Glutamatergic neuron (in vitro differentiated cells): ENCODE measurements at places on chromosomes 6 and 20. TPM values are rescaled to one million over a fixed set of nuclear protein-coding genes. Genes with fewer than 3 reads are reported as not detected.

DNA sequence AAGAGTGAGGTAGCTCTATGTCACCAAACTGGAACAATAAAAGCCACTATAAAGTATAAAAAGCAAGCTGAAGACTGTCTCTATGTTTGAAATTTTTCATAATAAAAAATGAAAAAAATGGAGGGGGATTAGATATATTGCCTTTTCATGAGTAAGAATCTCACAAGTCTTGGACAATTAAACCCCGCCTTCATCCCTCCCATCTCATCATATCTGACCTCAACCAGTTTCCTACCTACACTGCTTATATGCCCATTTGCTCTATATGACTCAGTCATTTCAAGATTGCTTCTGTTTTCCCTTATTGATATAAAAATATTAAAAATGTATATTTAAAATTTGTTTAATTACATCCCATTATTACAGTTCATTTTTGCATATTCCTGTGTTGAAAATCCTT, 2.9 kb upstream of the TRIM39 start:
- H3K27ac ChIP-seq, result no peak overlapping the region

DNA sequence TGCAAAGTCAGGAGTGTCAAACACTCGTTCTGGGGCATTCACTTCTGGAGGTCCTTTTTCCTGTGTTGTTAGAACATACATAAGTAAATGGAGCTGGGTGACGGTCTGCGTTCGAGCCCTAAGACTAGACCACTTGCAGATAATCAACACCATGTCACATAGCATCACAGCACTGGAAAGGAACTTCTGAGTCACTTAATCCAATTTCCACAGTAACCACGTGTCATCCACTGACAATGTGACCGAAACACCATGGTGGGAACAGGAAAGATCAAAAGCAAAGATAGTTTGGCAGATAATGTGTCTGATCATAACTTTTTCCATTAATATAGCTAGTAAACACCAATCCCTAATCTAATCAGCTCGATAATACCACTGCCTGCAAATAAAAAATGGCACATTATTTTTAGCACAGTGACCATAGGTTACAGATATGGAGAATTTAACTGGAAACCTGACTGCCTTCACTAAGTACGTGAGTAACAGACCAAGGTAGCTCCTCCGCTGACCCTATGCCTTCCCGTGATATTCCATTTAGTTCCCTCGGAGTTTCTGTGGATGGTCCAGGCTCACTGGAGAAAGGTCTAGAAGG, 34.8 kb downstream of the WRNIP1 start:
- peaks cover 7% of the 10 kb centered on the region for H3K4me1 ChIP-seq
- H3K27ac ChIP-seq, result no peak overlapping the region
- DNase-seq, result no peak
- no peak overlapping the region for H3K4me3 ChIP-seq

- no peak overlapping the region for H3K4me3 ChIP-seq
- peaks cover 5% of the 10 kb centered on the region for H3K4me1 ChIP-seq
- H3K27ac ChIP-seq, result no peak overlapping the region
- H3K27me3 ChIP-seq, result peaks cover 10% of the 10 kb centered on the region
- no peak for DNase-seq
Observed at GRCh38 chr6:45427726-45428125, 50.0 kb upstream of the SUPT3H start.

- peaks cover 30% of the 10 kb centered on the region for H3K4me1 ChIP-seq
- H3K4me3 ChIP-seq, result peak overlapping the region; percentile 84
- H3K36me3 ChIP-seq, result no peaks in the 10 kb centered on the region
- no peak for DNase-seq
- H3K27me3 ChIP-seq, result peaks cover 10% of the 10 kb centered on the region
Observed at GRCh38 chr6:52574709-52575501, 2.0 kb downstream of the TRAM2 start.

DNA sequence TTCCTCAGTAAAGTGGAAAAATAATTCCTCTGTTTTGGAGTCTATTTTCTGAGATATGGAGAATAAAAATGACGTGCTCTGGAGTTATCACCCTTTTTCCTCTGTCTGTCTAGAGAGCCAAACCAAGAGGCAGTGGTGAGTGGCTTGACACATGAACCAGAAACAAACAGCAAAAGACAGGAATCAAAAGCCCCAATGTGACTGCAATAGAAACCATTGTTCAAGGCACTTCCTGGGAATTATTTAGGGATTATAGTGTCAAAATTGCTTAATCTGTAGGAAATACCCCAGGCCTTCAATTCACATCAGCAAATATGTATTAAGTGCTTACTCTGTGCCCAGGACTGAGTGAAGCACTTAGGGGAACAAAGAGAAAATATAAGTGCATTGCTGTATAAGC, 560.4 kb upstream of the JAG1 start:
- no peak for DNase-seq
- no peak overlapping the region for H3K4me3 ChIP-seq
- no peaks in the 10 kb centered on the region for H3K4me1 ChIP-seq
- H3K27ac ChIP-seq, result no peak overlapping the region

- H3K4me3 ChIP-seq, result no peak overlapping the region
- peaks cover 13% of the 10 kb centered on the region for H3K4me1 ChIP-seq
Observed at GRCh38 chr20:358891-359555, 12.1 kb downstream of the NRSN2 start.

DNA sequence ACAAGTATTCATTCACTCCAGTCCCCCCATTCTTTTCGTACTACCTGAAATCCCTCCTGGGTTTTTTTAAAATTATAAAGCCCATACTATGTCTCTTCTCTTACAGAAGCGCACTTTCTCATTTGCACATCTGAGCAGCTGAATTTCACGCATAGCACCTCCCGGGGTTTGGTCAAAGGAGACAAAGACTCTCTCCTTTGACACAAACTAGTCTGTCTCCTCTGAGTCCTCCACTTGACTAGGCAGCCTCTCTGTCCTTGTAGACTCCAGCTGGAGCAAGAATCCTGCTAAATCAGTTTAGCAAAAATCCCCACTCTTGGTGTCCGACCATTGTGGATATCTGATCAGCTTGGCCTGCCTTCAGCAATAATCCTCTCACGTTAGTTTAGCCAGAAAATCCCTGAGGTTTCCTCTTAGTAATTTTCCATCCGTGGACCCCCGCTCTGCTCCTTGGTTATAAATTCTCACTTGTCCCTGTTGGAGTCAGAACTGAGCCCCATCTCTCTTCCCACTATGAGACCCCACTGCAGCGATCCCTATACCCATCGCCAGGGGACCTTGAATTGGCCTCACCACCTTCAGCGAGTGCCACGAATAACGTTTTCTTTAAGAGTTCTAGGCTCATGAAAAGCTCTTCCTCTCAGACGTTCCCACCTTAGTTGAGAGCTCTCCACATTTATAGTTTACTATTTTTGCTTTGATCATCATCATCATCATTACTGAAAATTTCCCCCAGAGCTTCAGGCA, 29.0 kb downstream of the PDYN start:
- H3K36me3 ChIP-seq, result no peaks in the 10 kb centered on the region
- peak overlapping the region; percentile 47 for H3K4me3 ChIP-seq
- no peaks in the 10 kb centered on the region for H3K4me1 ChIP-seq
- no peak overlapping the region for H3K27ac ChIP-seq
- H3K27me3 ChIP-seq, result peaks cover 7% of the 10 kb centered on the region

DNA sequence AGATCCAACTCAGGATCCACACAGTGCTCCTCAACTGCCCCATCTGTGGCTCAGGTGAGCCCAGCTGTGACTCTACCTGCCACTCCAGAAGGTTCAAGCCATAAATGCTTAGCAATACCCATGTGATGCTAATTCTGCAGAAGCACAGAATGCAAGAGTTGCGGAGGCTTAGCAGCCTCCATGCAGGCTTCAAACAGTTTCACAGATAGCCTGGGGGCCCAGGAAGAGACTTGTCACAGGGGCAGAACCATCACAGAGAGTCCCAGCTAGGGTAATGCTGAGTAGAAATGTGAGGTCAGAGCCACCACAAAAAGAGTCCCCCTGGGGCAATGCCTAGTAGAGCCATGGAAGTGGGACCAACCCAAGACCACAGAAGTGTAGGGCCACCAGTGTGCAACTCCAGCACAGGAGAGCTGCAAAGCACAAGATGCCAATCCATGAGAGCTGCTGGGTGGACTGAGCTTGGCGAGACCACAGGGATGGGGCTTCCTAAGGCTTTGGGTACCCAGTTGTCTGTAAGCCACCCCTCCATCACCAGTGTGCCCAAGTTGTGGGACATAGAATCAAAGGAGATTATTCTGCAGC, 283.9 kb downstream of the UBE3D start:
- H3K4me1 ChIP-seq, result no peaks in the 10 kb centered on the region
- no peak overlapping the region for H3K27ac ChIP-seq

GRCh38 chr6:62652692-62653328, 366.8 kb upstream of the KHDRBS2 start:
- H3K4me3 ChIP-seq, result no peak overlapping the region
- no peak overlapping the region for H3K27ac ChIP-seq
- peaks cover 15% of the 10 kb centered on the region for H3K36me3 ChIP-seq
- DNase-seq, result no peak

GRCh38 chr6:28943557-28944411, 20.0 kb upstream of the TRIM27 start:
- H3K4me3 ChIP-seq, result peak overlapping the region; percentile 88
- peak; percentile 79 for DNase-seq
- peaks cover 31% of the 10 kb centered on the region for H3K27me3 ChIP-seq
- H3K4me1 ChIP-seq, result peaks cover 5% of the 10 kb centered on the region

DNA sequence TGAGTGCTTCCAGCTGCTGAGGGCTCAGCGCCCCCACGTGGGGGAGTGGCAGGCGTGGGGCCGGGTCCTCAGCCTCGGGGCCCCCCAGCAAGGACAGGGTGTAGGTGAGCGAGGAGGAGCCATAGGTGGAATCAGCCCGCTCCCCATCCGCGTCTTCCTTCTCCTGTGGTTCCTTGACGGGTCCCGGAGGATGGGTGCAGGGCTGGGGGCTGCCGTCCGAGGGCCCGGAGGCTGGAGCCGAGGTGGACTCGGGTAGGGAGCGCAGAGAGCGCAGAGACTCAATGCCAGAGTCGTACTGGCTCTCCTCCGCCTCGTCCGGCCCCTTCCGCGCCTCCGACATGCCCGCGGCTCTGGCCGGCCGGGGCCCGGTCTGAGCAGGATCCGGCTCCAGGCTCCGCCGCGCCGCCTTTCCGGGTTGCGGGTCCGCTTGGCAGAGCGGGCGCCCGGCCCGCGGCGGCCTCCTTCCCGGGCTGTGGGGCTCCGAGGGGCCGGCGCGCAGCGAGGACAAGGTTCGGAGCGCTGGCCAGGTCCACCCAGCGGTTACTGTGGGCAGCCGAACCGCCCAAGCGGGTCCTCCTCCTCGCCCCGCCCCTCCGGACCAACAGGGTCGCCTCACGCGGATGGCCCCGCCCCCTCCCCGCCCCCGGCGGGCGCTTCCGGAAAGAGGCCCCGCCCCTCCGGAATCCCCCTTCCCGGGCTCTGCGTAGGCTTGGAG, at the start of gene NFKBIE:
Gene NFKBIE, minus strand, starts transcription at position 545 of the 715 bp plus-strand sequence. Its CDS starts 205 bp downstream, at position 340.
- DNase-seq, result peak; percentile 95
- H3K27ac ChIP-seq, result peak within 1 kb of the TSS; percentile 77
- H3K4me3 ChIP-seq, result peak within 1 kb of the TSS; percentile 94
- peaks cover 42% of the 10 kb centered on the region for H3K4me1 ChIP-seq
- H3K36me3 ChIP-seq, result peaks cover 6% of the 10 kb centered on the region

- no peaks in the 10 kb centered on the region for H3K27me3 ChIP-seq
- H3K27ac ChIP-seq, result no peak overlapping the region
- no peaks in the 10 kb centered on the region for H3K36me3 ChIP-seq
- no peak overlapping the region for H3K4me3 ChIP-seq
Observed at GRCh38 chr6:50962213-50962759, 143.6 kb downstream of the TFAP2B start.

GRCh38 chr20:36541768-36542488, 609 bp downstream of the MYL9 start:
- H3K4me1 ChIP-seq, result no peaks in the 10 kb centered on the region
- no peaks in the 10 kb centered on the region for H3K36me3 ChIP-seq
- H3K27me3 ChIP-seq, result peaks cover 6% of the 10 kb centered on the region
- DNase-seq, result peak; percentile 55
- H3K4me3 ChIP-seq, result no peak overlapping the region

- DNase-seq, result no peak
- no peaks in the 10 kb centered on the region for H3K36me3 ChIP-seq
- H3K4me1 ChIP-seq, result peaks cover 3% of the 10 kb centered on the region
- no peak overlapping the region for H3K27ac ChIP-seq
Observed at GRCh38 chr6:39417440-39417839, 94.9 kb upstream of the KCNK16 start.

GRCh38 chr6:21438237-21438985, 155.1 kb upstream of the SOX4 start:
- peaks cover 7% of the 10 kb centered on the region for H3K4me1 ChIP-seq
- H3K27ac ChIP-seq, result no peak overlapping the region
- DNase-seq, result no peak
- no peaks in the 10 kb centered on the region for H3K36me3 ChIP-seq

- no peaks in the 10 kb centered on the region for H3K36me3 ChIP-seq
- no peaks in the 10 kb centered on the region for H3K27me3 ChIP-seq
- no peak overlapping the region for H3K27ac ChIP-seq
- H3K4me1 ChIP-seq, result peaks cover 4% of the 10 kb centered on the region
- DNase-seq, result no peak
Observed at GRCh38 chr20:16505894-16506293, 67.4 kb downstream of the KIF16B start.

DNA sequence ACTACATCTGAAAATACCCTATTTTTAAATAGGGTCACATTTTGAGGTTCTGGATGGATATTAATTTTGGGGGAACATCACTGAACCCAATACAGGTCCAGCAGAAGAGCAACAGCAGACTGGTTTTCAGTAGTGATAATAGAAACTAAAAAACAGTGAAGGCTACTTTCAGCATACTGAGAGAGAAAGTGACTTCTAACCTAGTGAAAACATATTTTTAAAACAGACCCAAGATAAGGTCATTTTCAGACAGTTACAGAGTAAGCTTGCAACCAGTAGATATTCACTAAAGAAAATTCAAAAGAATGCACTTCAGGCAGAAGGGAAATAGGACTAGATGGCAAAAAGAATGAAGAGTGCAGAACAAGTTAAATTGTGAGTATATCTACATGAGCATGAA, 42.0 kb upstream of the TMEM244 start:
- no peak for DNase-seq
- H3K36me3 ChIP-seq, result no peaks in the 10 kb centered on the region
- H3K4me3 ChIP-seq, result no peak overlapping the region
- H3K27ac ChIP-seq, result no peak overlapping the region

- no peaks in the 10 kb centered on the region for H3K4me1 ChIP-seq
- no peak for DNase-seq
- no peaks in the 10 kb centered on the region for H3K36me3 ChIP-seq
- no peak overlapping the region for H3K27ac ChIP-seq
- H3K4me3 ChIP-seq, result no peak overlapping the region
Observed at GRCh38 chr20:60921022-60921622, 330.9 kb upstream of the CDH4 start.

- H3K27me3 ChIP-seq, result no peaks in the 10 kb centered on the region
- no peaks in the 10 kb centered on the region for H3K4me1 ChIP-seq
- no peaks in the 10 kb centered on the region for H3K36me3 ChIP-seq
- H3K27ac ChIP-seq, result no peak overlapping the region
Observed at GRCh38 chr6:169445227-169445626, 191.6 kb upstream of the THBS2 start.

The LGSN gene
- total RNA-seq, result not detected

The PLEKHG1 gene
- total RNA-seq, result 7.3 TPM

The PRRT1 gene
- total RNA-seq, result 5.1 TPM

The HLA-DQA1 gene
- not detected for total RNA-seq

The GPR6 gene
- not detected for total RNA-seq

The MYL9 gene
- total RNA-seq, result 2.0 TPM

The PTCHD4 gene
- total RNA-seq, result 3.6 TPM

The HTR1E gene
- total RNA-seq, result 0.34 TPM

The PGC gene
- not detected for total RNA-seq

The FAM217A gene
- total RNA-seq, result not detected
